Epithelial cell of alveolus of lung (primary cell): ENCODE measurements at places on chromosomes 13 and 19. TPM values are rescaled to one million over a fixed set of nuclear protein-coding genes. Genes with fewer than 3 reads are reported as not detected.

DAND5 gene
- not detected in 2 replicates for total RNA-seq

EBPL gene
- 78.4 and 93.9 TPM in 2 replicates for total RNA-seq

KLK11 gene
- total RNA-seq: not detected in 2 replicates

MBD3L3 gene
- not detected in 2 replicates for total RNA-seq

ENOX1 gene
- 2.2 and 2.8 TPM in 2 replicates for total RNA-seq

DOCK9 gene
- total RNA-seq: 5.7 and 15.5 TPM in 2 replicates

TEKTIP1 gene
- total RNA-seq: not detected in 2 replicates
